Body of pancreas (tissue), 4 donors: ENCODE measurements at places on chromosomes 2 and 18.
A peak's percentile ranks its signal among the peaks of the same experiment; 100 is the strongest.

DNA sequence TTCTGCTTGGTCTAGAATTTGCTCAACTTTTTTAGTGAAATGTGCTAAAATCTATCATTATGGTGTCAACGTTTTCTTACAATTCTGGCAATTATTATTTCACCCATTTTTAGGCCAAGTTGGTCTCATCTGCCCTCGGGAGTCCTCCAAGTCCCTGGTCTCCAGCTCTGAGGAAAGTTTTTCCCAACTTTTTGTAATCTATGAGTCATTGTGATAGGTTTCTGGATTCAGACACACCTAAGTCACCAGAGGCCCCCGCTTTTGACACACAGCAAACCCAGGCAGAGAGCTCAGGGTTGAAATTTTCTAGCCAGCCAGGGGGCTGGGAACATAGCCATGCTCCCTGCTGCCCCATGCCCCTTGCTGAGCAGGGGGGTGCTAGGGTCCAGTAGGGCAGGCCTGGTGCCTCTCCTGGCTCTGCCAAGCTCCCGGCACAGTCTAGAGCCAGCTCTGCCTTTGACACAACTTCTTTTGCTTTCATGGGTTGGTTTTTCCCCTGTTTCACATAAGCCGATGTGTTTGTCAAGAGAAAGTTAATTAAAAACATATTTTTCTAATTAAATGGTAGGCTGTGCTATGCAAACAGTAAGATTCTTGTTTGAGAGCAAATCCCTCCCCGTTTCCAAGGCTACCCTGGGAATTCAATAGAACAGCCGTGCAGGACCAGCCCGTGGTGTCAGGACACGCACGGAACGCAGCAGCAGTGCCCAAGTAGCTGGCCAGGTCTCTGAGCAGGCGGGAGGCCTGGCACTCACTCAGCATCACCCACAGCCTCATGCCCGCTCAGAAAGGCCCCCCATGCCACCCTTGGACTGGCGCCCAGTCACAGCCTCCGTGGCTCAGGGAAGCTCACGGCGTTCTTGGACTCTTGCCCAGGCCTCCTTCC, 25.5 kb upstream of the SNED1 start:
- DNase-seq, result peak; percentile 84

DNA sequence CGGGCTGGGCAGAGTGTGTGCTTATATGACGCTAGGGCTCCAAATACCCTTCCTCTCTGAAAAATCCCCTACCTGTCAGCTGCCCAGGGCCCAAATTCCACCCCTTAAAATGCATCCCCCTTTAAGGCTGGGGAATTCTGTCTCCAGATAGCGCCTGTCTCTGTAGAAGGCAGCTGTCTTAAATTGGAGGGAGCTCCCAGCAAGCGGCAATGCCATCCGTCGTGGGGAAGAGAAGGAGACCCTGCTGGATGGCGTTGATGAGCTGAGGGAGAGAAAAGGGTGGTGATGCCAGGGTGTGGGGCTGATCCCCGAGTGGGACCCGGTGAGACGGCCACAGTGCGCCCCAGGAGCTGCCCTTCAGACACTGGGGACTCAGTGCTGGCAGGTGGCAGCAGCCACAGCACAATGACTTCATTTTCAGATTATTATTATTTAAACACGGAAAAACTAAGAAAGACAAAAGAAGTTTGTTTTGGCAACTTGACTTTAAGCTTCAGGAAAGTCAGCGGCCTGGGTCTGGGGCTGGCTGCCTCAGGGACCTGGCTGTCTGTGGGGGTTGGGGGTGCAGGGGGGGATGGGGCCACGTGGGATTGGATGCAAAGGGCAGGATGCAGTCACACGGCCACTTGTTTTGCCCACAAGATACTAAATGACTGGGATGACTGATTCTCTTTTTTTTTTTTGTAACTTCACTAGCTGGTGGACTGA, 152.8 kb downstream of the TFCP2L1 start:
- DNase-seq, result no peak

GRCh38 chr2:28906376-28906775, 11.9 kb downstream of the WDR43 start:
- no peak for DNase-seq

- no peak for DNase-seq
These were observed 42.2 kb upstream of the CCDC68 start for GRCh38 chr18:55001394-55002024.

DNA sequence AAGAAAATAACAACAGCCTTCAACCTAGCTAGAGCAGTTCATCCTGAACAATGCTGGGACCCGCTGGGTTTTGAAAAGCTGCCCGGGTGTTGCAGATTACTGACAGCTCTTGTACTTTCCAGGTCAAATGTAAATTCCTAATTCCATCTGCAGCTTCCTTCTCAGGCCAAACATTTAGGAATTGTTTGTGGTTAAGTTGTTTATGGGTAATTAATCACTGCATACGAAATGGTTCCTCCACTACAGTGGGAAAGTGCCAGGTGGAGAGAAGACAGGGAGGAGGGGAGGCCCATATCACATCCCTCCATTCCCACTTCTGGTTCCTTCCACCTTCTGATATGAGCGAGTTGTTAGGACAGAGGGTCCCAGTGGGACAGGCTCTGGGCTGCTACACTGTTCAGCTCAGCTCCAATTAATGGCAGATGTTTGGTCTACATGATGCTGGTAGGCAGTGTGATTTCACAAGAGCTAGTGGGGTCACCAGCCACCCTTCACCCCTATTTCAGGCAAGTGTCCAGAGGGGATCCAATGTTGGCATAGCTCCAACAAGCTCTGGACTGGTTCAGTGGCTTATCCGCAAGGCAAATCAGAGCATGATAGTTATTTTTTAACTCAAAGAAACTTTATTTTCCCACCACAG, 112.9 kb upstream of the ACAA2 start:
- DNase-seq, result no peak

DNA sequence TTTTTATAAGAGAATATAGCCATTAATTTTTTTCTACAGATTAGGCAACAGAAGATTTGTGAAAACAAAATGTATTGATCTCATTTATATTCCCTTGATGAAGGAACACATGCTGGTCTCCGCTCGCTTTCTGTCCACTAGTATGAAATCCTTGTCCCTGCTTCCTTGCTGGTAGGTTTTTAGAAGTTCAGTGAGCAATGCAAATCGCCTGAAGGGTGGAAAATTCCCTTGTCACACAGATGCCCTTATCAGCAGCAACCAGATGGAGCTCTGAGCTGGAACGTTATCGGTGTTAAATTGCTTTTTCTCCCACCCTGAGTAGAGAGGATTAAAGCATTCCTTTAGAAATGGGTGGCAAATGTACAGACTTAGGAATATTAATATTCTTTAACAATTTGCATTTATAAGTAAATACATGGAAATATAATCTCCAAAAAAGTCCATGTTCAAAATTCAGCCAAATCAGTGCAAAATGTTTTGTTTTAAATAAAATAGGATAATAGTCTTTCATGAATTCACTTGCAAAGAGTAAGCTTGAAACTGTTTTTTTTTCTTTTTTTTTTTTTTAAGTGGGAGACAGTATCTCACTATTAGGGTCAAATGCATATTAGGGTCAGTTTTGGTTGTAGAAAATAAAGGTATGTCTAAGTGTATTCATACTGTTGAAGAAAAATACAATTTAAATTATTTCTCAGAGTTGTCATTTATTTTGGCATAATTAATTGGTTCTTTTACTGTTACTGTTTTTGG, 164.0 kb upstream of the MYO3B start:
- no peak for DNase-seq

DNA sequence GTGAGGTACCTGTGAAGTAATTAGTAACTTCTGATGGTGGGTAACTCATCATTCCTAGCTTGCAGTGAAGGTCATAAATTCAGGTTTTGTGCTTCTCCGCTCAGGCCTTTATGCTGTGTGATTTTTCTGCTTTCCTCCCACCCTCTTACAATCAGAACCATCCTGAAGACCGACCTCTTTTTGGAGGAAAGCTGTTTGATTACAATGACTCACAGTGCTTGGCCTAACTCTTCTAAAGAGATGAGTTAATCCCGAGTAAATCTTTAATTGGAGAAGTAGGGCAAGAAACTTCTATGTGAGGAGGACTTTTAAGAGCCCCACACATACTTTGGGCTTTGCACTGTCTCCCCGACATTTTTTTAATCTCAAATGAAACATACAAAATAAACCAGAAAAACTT, 53.1 kb downstream of the TTC27 start:
- DNase-seq, result no peak

DNA sequence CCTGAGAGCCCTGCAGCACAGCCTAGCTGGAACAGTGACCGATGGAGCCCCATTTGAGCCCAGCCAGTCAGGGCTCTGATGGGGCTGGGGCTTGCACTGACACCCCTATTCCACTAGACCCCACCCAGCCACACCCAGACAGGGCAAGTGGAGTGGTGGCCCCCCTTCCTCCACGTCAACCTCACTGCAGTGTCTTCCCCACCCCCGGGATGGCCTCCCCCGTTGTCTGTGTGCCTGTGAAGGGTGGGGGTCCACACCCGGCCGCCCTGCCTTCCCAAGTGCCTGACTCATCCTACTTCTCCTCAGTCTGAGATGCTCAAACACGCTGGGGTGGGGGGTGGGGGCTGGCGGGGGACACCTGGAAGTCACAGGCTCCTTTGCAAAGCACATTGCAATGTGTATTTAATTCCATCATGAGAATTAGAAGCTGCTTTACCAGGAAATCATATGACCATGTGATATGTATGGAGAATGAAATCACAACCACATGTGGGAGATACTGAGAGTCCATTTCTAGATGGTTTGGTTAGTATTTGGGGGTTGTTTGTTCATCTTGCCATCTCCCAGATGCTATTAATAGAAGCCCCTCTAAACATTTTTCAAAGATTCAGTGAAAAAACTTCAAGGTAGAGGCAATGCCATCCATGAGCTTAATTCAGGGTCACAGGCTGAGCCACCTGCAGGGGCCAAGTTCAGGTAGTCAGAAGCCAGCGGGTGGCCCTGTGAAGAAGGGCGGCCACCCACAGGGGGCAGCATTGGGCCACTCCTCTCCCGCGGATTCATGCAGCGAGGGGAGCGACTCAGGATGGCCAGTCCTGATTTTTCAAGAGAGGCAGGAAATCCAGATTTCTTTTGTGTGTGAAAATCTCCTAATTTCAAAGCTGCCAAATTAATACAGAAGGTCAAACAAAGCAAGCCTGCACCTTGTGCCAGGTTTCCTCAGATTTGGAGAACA, 22.7 kb upstream of the GMPPA start:
- peak; percentile 80 for DNase-seq

DNA sequence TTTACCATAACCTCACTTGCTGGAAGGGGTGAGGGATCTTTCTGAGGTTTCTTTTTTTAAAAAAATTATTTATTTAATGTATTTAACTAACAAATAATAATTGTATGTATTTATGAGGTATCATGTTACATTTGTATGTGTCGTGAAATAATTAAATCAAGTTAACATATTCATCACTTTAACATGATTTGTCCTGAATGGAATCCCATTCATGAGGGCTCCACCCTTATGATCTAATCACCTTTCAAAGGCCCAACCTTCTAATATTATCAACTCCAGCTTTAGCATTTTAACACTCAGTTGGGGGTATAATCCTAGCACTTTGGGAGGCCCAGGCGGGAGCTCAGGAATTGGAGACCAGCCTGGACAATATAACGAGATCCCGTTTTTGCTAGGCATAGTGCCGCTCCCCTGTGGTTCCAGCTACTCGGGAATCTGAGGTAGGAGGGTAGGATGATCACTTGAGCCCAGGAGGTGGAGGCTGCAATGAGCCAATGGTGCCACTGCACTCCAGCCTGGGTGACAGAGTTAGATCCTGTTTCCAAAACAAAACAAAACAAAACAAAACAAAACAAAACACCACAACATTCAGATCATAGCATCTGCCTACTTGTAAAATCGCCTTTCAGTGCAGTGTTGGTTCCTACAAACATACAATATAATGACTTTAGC, 1.1 kb upstream of the TAF4B start:
- DNase-seq, result no peak

- no peak for DNase-seq
These were observed 83.8 kb downstream of the PPP1R1C start for GRCh38 chr2:182069416-182069815.

- DNase-seq, result no peak
These were observed 101.4 kb downstream of the WDPCP start for GRCh38 chr2:63486861-63487290.

GRCh38 chr2:32464431-32464830, 107.6 kb downstream of the BIRC6 start:
- no peak for DNase-seq

DNA sequence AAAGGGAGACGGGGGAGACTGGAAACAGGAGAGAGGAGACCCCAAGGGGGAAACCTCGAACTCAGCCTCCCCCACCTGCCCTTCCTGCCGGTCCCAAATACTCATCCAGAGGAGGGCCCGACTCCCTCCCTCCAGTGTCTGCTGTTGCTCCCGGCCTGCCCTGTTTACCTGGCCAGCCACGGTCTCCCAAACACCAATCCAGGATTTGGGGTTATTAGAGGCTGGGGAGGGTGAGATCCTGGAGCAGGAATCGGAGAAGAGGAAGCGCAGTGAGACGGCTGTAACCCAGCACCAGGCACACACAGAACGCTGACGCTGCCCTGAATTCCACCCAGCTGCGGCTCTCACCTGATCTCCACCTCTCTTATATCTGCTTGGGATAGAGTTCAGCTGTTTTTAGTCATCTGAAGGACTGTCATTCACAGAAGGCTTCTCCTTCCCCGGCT, 213.0 kb downstream of the TNS1 start:
- no peak for DNase-seq

DNA sequence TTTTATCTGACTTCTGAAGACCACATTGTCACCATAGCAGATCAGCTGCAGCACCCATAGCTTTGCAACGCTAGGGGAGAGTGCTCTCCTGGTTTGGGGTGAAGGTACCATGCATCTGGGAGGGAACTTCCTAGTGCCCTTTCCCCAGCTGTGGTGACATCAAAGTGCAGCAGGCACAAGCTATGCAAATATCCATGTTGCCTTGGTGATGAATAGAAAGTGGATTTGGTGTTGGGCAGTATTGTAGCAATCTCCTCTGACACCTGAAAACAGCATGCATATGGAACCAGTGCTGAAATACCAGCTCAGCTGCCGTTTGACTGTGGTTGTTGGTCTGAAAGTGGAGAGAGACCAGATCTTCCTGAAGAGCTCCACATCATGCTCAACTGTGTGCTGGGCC, 37.1 kb downstream of the BCL2L11 start:
- DNase-seq, result no peak

DNA sequence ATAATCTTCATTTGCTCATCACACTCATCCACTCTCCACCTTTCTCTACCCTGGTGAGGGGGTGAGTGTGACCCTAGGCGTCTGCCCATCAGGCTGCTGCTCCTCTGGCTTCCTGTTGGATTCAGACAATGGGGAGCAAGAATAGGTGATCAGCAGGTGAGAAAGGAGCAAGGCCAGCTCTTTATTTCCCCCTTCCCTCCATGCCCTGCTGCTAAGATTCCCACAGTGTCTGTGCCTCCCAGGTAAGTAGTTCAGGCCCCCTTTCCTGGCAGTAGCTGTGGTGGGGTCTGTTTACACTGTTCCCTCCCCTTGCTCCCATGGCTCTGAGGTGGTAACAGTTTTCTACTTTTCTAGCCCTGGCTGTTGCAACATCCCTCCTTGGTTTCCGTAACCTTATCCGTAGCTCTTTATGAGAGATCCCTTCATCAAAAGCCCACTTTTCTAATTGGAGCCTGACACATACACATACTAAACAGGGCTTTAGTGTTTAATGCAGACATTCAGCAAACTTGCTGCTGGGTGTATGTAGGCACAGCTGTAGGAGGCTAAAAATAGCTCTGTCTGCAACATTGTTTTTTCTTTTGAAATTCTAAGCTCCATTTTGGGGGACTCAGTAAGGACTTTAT, 27.5 kb downstream of the MAP2 start:
- no peak for DNase-seq
